Cortex of kidney (tissue), 1 donor: ENCODE measurements at places on chromosomes 5 and 9.

DNA sequence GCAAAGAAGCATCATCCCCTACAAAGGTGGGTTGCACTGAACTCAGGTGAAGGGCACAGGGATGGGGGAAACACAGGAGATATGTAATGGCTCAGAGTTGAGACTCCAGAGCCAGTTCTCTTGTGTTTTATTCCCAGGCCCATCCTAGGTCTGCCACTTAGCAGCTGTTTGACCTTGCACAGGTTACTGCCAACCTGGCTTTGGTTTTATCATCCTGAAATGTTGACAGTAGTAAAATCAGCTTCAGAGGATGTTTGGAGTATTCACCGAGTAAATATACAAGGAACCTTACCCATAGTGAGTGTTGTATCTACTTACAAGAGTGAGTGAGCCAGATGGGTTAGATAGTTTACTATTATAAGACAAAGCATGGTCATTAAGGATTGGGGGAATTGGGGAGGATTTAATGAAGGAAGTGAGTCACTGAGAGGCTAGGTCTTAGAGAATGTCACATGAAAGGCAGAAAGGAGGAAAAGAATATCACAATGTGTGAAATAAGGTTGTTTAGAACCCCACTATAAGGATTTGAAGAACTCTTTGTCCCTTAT lies 141.3 kb downstream of the MAN2A1 start:
- no peak for DNase-seq

DNA sequence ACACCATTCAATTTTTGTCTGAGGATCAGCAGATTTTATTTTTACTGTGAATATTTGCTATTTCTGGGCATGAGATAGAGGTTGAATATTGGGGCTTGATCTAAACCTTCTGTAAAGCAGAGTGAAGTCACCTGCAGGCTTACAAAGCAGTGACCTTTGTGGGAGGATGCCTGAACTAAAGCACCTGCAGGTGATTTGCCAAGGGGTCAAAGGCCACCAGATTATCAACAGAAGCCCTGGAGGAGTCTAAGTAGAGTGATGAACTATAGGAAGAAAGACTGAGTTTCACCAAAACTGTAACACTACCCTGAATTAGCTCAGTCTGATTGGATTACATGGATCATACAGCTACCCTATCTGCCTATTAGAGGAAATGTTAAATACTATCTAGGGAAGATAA lies 144.3 kb upstream of the PRLR start:
- DNase-seq = no peak

- DNase-seq = no peak
These were observed 574.7 kb upstream of the MEF2C start for GRCh38 chr5:89457411-89458331.

DNA sequence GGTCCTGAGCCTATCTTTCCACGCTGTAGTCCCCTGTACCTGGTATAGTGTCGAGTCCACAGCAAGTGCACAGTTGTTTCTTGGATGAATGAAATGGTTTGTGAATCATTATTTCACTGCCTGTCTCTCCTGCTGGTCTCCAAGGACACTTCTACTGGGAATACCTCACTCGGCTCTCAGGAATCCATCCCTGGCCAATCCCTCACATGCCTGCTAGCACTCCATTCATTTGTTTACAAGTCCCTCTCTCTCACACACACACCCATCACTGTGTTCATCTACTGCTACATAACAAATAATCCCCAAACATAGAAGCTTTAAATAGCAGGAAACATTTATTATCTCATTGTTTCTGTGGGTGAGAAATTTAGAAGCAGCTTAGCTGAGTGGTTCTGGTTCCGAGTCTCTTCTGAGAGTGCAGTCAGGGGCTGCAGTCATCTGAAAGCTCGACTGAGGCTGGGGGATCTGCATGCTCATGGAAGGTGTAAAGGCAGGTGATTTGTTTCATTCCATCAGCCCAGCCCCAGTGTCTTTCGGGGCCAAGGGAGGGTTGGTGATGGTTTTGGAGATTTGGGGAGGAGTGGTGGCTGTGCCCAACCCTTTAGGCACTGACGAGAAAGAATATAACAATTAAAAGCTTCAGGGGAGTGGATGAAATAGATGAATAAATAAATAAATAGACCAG lies 132.7 kb upstream of the IER5L start:
- DNase-seq = no peak

GRCh38 chr9:107779731-107780130 lies 290.2 kb upstream of the KLF4 start:
- no peak for DNase-seq

DNA sequence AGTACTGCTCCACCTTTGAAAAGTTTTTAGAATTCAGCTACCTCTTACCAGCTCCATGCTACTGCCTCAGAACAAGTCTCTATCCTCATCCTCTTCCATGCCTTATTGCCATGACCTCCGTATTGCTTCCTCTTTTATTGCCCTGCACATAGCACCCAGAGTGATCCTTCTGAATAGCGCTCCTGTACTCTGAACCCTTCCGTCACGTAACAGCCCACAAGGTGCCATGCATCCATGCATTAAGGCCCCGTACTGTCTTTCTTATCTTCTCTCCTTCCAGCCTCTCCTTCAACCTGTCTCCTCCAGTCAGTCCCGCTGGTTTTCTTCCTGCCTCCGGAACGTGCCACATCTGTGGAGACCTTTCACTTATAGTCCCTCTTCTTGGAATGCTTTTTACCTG lies 273.3 kb upstream of the SEMA6A start:
- DNase-seq = no peak

DNA sequence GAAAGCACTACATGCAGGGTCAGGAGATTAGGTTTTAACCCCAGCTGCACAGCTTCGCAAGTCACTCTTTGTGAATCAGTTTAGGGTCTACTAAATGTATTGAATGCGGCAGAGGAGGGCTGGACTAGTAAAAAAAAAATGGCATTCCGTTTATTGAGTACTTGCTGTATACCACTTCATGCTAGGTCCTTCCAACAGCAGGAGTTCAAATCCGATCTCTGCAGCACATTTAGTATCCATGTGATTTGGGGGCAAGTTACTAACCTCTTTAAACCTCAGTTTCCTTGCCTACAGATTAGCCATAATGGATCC lies 204.4 kb downstream of the SNCAIP start:
- DNase-seq = no peak

- no peak for DNase-seq
These were observed 10.4 kb downstream of the SMIM3 start for GRCh38 chr5:150788977-150789376.

GRCh38 chr9:38031594-38031993 lies 37.4 kb downstream of the SHB start:
- DNase-seq = no peak

GRCh38 chr9:133861086-133861485 lies 122.9 kb upstream of the SARDH start:
- no peak for DNase-seq

DNA sequence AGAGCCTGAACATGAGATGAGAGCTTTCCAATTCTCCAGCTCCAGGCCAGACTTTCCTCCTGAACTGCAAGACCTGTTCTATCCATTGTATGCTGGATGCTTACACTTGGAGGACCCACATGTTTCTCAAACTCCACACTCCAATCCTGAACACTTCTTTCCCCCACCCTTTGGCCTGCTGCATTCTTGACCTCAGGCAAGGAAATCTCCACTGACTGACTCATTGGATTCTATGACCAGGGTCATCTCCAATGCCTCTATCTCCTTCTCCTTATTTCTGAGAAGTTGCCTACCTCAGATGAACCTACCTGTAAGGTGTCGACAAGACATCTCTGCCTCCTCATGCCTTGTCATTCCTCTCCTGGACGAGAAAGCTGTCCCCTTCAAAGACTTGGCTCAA lies 153.6 kb downstream of the CRB2 start:
- DNase-seq = no peak

GRCh38 chr5:21195145-21195544 lies 1207.1 kb upstream of the CDH18 start:
- no peak for DNase-seq

DNA sequence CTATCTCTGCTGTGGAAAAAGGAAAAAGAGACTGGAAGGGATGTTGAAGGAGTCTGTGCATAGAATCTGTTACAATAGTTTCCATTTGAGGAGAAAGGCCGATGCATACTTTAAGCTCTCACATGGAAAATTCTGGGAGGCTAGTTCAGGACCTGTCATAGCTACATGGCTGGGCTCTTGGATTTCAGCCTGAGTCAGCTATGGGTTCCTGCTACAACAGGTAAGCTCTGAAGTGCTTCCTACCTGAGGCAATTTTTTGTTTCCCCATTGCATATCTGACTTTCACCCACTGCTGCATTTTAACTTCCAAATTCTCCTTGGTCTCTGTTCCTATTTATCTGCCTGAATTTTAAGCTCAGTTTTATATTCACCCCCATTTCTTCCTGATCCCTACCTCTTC lies 310.7 kb downstream of the RAB3C start:
- DNase-seq = no peak

- DNase-seq = no peak
These were observed 45.9 kb upstream of the PCSK1 start for GRCh38 chr5:96478983-96479382.

DNA sequence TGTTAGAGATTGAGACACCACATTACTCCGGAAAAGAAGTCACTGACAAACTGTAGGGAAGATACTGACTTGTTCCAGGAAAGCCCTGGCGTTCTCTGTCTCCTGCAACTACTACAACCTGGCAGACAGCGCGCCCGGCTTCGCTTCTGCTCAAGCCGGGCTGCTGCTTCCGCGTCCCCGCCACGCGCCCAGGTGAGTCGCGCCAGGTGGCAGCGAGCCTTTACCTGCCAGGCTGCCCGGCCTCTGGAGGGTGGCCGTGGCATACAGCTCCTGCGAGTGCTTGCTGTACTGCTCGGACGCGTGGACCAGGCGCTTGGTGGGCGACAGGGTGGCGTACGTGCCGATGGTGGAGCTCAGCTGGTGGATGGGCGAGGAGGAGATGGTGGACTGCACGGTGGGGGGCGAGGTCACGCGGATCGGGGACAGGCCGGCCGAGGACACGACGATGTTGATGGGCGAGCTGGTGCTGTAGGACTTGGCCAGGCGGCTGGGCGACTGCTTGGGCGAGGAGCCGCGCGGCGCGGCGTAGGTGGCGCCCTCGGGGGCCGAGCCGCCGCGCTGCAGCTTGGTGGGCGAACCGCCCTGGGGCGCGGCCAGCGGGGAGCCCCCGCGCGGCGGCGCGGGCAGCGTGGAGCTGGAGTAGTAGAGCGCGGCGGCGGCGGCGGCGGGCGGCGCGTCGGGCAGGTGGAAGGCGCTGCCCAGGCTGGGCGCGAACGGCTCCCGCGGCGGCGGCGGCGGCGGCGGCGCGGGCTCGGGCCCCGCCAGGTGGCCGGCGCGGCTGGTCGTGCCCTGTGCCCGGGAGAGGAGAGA lies 519.6 kb downstream of the CTNND2 start:
- DNase-seq = no peak

- DNase-seq = no peak
These were observed 35.4 kb downstream of the STXBP1 start for GRCh38 chr9:127647451-127647850.

- no peak for DNase-seq
These were observed 30.5 kb upstream of the NKD2 start for GRCh38 chr5:978054-978453.

DNA sequence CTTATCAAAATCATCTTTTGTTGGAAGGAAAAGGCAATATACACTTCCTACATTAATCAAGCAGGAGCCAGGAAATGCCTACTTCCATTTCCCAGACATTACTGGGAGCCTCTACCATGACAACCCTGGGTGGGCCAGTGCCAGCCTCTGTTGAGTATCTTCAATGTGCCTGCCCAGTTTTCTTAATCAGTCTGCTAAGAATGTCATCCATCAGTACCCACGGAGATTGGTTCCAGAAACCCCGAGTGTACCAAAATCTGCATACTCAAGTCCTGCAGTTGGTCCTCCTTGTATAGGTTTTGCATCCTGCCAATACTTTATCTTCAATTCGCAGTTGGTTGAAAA lies 82.4 kb downstream of the MARCHF3 start:
- DNase-seq = no peak

DNA sequence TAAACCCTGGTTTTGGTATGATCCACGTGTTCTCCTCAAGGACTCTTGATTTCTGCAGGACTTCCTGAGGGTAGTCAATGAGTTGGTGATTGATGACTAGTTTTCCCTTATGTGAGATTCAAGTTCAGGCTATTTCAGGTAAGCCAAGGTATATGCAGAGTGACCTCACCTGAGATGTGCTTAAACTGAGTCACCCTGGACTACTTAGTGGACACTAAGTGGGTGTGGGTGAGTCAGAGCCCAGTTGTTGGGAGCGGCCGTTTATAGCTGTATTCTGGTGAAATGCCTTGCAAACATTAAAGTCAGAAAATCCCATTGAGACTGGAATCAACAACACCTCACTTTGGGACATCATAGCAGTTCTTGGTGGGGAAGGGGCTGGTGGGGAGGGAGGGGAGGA lies 62.9 kb downstream of the SLC28A3 start:
- DNase-seq = no peak

DNA sequence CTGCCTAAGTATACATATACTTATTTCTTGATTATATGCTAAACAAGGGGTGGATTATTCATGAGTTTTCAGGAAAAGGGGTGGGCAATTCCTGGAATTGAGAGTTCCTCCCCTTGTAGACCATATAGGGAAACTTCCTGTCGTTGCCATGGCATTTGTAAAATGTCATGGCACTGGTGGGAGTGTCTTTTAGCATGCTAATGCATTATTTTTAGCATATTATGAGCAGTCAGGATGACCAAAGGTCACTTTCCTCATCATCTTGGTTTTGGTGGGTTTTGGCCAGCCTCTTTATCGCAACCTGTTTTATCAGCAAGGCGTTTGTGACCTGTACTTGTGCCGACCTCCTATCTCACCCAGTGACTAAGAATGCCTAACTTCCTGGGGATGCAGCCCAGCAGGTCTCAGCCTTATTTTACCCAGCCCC lies 80.9 kb downstream of the ALDH7A1 start:
- DNase-seq = no peak

DNA sequence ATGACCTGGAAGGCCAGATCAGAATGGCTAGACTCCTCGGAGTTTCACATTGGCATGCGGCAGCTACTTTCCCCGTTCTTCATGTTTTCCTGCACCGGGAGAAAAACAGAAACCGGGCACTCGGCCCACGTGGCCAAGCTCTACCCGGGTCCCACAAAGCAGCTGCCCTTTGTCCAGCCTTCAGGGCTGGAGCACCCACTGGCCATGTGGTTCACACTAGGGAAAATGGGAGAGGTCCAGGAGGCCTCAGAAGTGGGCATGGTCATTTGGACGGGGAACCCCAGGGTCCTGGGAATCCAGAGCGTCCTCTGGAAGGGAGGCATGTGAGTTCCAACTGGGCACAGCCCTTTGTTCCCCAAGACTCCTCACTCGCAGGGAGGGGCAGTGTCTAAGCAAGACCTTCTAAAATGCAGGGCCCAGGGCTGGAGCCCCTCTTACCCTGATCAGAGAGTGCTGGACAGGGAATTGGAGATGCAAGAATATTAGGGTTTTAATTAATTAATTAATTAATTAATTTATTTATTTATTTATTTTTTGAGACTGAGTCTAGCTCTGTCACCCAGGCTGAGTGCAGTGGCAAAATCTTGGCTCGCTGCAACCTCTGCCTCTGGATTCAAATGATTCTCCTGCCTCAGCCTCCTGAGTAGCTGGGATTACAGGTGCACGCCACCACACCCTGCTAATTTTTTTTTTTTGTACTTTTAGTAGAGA lies 97.2 kb upstream of the CPEB4 start:
- no peak for DNase-seq
